H1 (cell line): ENCODE measurements at places on chromosomes 7 and 10.

GRCh38 chr7:49980465-49980864 lies 112.6 kb downstream of the ZPBP start:
- H3K4me3 ChIP-seq: no peak overlapping the region
- no peaks in the 10 kb centered on the region for H3K27me3 ChIP-seq
- H3K27ac ChIP-seq: no peak overlapping the region
- no peaks in the 10 kb centered on the region for H3K4me1 ChIP-seq

DNA sequence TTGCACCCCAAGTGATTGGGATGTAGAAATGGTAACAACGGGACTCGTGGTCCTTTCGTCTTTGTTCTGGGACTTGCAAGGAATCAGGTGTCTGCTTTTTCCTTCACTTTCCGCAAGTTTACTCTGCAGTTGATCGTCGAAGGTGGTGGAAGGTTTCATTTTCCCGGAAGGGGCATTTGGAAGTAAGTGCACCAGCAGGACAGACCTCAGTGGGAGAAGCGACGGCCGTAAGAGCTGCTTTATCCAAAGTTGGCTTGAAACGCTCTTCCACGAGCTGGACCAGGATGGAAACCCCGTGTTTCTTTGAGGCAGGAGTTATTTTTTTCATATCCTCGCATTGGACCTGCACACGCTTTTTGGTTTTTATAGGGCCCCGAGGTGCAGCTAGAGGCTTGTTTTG lies 1.2 kb downstream of the BRI3 start:
- H3K36me3 ChIP-seq: no peaks in the 10 kb centered on the region
- peaks cover 24% of the 10 kb centered on the region for H3K4me1 ChIP-seq
- no peaks in the 10 kb centered on the region for H3K27me3 ChIP-seq
- H3K27ac ChIP-seq: no peak overlapping the region

DNA sequence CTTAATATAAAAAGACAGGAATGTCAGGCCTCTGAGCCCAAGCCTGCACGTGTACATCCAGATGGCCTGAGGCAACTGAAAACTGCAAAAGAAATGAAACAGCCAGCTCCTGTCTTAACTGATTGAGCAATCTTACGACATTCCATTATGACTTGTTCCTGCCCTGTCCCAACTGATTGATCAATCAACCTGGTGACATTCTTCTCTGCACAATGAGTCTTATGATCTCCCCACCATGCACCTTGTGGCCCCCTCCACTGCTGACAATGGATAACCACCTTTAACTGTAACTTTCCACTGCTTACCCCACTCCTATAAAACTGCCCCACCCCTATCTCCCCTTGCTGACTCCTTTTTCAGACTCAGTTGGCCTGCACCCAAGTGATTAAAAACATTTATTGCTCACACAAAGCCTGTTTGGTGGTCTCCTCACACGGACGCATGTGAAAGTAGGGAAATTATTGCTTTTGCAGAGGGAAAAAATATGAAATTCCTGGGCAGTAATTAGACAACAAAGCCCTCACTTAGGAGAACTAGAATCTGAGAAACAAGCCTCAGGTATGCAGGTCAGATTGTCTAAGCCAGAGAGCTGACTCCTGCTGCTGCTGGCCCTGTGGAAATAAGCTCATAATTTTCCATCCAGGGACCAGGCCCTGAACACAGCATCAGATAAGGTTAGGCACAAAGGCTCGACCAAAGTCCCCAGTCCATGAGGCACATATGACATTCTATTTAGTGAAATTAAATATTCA lies 5.3 kb downstream of the CYP3A7 start:
- H3K27me3 ChIP-seq: no peaks in the 10 kb centered on the region
- no peaks in the 10 kb centered on the region for H3K36me3 ChIP-seq
- H3K4me3 ChIP-seq: no peak overlapping the region
- no peak for DNase-seq
- no peak overlapping the region for H3K27ac ChIP-seq

GRCh38 chr7:123003539-123004126 lies 8.1 kb upstream of the TAS2R16 start:
- no peaks in the 10 kb centered on the region for H3K27me3 ChIP-seq
- H3K27ac ChIP-seq: no peak overlapping the region
- no peaks in the 10 kb centered on the region for H3K4me1 ChIP-seq
- DNase-seq: no peak
- H3K36me3 ChIP-seq: no peaks in the 10 kb centered on the region

DNA sequence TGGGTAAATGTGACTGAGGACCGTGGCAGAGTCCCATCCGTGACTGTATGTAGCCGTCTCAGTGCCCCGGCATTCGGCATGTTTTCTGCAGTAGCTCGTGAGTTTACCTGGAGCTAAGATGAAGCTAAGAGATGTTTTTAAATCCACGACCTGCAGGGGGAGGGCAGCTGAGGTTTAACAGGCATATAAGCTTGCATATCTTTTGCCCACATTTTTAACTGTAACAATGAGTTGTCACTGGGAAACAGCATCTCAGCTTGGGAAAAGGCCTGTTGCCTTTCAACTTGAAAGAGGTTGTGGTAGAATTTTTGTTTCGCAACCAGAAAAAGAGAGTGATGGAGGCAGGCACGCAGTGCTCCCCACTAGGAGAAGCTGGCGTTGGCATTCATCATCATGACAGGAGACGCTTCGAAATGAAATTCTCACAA lies 77.7 kb downstream of the CELF2 start:
- DNase-seq: no peak
- no peaks in the 10 kb centered on the region for H3K36me3 ChIP-seq
- H3K4me1 ChIP-seq: peaks cover 9% of the 10 kb centered on the region
- H3K27me3 ChIP-seq: no peaks in the 10 kb centered on the region

DNA sequence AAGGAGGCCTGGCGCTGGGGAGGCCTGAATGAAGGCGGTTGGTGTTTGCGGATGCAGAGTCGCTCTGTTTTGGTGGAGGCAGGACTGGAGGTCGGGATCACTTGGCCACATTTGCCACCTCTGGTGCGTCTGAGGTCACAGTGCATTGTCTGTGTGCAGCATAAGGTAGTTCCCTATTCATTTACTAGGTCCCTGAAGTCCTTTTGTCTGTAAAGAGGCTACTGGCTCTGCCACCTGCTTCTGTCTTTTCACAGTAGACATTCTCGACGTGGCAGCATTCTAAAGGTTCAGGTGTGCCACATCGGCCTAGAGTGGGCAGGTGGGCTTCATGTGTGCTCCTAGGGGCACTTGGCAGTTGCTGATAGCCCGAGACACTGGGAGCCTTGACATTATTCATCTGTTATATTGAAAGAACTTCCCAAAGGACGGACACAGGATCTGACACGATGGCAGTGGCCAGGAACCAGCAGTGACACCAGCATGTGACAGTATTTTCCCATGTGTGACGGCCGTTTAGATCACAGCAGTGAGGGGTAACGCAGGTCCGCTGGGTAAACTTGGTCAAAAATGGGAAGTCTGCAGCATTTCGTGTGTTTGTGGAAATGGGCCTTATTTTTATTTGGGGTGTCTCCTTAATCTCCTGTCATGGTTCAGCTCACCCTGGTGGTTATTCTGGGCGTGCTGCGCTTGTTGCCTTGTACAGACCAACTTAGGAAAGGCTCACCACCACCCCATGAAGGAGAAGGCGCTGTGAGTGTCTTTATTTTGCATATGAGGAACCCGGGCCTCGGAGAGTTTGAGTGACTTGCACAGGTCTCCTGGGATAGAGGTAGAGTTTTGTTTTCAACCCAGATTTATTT lies 5.9 kb downstream of the MGMT start:
- no peak for DNase-seq
- no peaks in the 10 kb centered on the region; the same call in 1 of the 2 replicates for H3K4me1 ChIP-seq
- no peaks in the 10 kb centered on the region for H3K27me3 ChIP-seq
- H3K4me3 ChIP-seq: no peak overlapping the region
- H3K27ac ChIP-seq: no peak overlapping the region

- no peaks in the 10 kb centered on the region for H3K27me3 ChIP-seq
- no peak overlapping the region for H3K27ac ChIP-seq
- no peaks in the 10 kb centered on the region for H3K36me3 ChIP-seq
- no peaks in the 10 kb centered on the region for H3K4me1 ChIP-seq
- H3K4me3 ChIP-seq: no peak overlapping the region
These were observed 214.8 kb upstream of the CTBP2 start for GRCh38 chr10:125375210-125375609.

DNA sequence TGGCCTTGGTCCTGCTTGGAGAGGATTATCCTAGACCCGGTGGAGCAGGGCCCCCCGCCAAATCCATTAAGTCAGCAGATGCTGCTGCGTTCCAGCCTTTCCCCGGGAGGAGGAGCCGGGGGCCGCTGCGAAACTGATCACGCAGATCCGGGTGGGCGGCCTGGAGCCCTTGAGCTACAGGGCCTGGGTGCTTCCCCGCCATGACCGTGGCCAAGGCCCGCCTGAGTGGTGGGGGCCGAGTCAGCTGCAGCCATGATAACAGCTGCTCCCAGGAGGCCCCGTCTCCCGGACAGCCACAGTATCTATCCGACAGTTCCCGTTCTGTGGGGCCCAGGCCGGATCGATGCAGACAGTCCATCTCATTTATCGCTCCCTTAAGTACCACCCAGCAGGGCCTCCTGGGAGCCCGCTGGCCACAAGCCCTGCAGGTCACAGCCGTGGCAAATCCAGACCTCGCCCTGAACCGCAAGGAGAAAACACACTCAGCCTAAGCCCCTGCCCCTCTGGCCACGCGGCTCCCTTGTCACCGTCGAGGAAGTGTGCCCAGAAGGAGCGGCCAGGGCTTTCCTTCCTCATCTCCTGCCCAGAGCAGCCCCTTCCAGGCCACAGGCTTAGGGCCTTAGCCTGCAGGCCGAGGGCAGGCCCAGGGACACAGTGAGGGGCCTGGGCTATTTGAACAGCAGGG lies 34.4 kb upstream of the SLC29A4 start:
- H3K36me3 ChIP-seq: no peaks in the 10 kb centered on the region
- no peak overlapping the region for H3K4me3 ChIP-seq
- no peak for DNase-seq
- no peak overlapping the region for H3K27ac ChIP-seq
- H3K27me3 ChIP-seq: no peaks in the 10 kb centered on the region

- H3K36me3 ChIP-seq: no peaks in the 10 kb centered on the region
- H3K4me1 ChIP-seq: peaks cover 6% of the 10 kb centered on the region
- H3K27ac ChIP-seq: no peak overlapping the region
- no peak for DNase-seq
- no peak overlapping the region for H3K4me3 ChIP-seq
- H3K27me3 ChIP-seq: peaks cover 4% of the 10 kb centered on the region
These were observed 5.8 kb upstream of the KCNH2 start for GRCh38 chr7:150983893-150984368.
